ENCODE measurements at places on chromosomes 12 and 14.

- no peak for DNase-seq
Observed at GRCh38 chr12:71904629-71905028, 34.0 kb upstream of the TPH2 start.

GRCh38 chr12:65827827-65828231 is 3.5 kb downstream of the HMGA2 start:
- DNase-seq = peak; percentile 46

GRCh38 chr14:54774824-54775223 is 127.8 kb downstream of the GCH1 start:
- DNase-seq = no peak

- no peak for DNase-seq
Observed at GRCh38 chr12:130300737-130301535, 36.8 kb upstream of the PIWIL1 start.

DNA sequence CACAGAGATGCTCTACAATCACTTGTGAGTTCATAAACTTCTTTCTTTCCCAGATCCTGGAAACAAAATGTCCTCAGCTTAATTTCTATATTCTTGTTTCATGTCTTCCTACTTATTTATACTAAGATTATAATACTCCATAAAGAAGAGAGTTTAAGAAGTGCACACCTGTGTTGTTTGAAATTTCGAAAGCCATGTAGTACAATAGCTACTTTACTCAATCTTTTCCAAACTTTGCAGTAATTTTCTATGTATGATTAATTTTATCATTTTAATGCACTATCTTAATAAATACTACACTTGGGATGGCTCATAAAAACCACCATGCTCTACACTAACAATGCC is 300 bp upstream of the TTC5 start:
- DNase-seq = no peak

DNA sequence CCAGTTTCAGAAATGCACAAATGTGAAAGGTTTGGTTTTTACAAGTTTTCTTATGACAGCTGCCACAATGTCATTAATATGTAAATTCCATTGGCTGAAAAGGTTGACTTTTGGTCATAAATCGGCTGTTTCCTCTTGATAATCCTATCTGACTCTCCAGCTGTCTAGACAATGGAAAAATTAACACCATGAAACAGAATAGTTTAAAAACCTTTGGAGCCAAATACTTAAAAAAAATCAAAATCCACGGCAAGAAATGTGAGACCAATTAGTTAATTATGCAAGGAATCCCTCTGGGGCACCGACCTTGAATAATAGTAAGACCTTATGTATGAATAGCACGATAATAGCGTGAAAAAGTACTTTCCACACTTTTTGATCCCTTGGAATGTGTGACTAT is 138.0 kb downstream of the ZNF664 start:
- no peak for DNase-seq

GRCh38 chr12:9449181-9449580 is 158.5 kb downstream of the KLRB1 start:
- no peak for DNase-seq

DNA sequence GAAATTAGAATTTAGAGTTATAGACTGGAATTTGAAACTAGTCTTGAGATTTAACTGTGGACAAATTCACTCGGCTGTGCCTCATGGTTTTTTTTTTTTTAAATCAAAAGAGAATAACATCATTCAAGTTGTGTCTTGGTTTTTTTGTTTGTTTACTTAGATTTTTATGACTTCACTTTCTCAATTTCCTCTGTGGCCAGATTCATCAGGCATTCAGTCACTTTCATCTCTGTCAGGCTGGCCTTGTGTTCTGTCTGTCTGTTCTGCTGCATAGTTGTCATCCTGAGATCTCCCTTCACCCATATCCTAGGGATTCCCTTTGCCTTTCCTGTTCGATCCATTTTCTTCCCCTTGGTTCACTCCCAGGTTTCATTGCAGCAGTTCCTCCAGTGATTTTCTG is 10.0 kb downstream of the MARK3 start:
- no peak for DNase-seq

DNA sequence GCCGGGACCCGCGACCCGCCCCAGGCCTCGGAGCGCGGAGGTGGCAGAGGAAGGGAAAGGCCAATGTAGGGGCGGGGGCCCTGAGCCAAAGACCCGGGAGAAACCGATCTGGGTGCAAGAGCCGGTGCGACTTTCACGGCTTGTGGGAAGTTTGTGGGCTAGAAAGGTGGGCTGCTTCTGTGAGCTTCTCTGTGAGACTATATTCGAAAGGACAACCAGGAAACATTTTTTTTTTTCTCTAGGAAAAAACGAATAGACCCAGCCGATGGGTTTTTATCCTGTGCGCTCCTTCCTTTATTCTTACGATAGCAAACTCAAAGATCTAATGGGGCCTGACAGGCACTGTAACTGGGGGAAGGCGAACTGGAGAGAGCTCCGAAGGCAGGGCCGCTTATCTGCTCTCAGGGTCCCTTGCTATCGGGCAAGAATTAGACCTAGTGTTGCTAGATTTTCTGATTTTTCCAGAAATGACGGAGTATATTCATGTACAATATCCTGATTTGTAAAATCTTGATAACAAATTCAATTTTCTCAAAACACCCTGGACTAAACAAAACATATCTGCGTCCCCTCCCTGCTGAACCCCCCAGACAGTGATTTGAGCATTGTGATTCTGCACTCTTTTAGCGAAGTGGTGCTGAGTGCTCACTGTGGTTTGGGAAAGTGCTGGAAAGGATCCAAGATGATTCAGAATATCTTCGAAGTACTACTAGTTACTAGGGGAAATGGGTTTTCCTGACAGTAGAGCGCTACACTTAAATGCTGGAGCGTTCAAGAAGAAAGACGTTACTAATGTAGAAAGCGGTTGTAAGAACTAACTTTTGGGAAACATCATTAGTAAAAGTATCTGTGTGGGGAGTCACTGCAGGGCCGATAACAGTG is 563 bp upstream of the STXBP6 start:
- peak; percentile 53 for DNase-seq

DNA sequence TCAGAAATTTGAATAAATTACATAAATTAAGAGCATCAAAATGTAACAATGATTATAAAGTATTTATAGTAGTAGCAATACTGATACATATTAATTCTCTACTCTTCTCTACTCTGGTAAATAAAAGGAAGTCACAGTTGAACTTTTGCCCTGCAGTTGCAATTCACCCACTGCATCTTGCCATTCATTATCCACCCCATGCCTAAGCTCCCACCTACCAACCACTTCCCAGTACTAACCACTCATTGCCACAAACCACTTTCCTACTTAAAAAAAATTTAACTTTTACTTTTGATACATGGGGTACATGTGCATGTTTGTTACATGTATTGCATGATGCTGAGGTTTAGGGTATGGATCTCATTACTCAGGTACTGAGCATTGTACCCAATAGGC is 174.0 kb downstream of the RASSF9 start:
- DNase-seq = no peak

- peak; percentile 61 for DNase-seq
Observed at GRCh38 chr12:129064209-129064855, 211.1 kb downstream of the GLT1D1 start.

DNA sequence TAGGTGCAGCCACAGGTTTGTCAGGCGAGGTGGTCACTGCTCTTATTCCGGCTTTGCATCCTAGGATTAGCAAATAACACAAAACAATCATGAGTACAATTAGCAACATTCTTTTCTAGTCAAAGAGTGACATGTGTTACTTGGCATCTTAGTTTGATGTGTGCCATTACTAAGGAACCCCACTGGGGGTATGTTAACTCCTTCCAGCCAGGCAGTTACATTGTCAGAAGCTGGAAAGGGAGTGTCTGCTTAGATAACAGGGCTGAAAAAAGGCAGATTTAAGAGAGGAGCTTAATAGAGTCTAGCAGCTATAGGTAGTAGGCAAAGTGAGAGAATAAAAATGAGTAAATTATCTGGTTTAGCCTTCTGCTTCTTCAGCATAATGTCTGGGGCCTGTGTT is 30.5 kb upstream of the METAP2 start:
- DNase-seq = peak; percentile 23

- DNase-seq = no peak
Observed at GRCh38 chr14:103247169-103247606, 86.8 kb upstream of the EIF5 start.

DNA sequence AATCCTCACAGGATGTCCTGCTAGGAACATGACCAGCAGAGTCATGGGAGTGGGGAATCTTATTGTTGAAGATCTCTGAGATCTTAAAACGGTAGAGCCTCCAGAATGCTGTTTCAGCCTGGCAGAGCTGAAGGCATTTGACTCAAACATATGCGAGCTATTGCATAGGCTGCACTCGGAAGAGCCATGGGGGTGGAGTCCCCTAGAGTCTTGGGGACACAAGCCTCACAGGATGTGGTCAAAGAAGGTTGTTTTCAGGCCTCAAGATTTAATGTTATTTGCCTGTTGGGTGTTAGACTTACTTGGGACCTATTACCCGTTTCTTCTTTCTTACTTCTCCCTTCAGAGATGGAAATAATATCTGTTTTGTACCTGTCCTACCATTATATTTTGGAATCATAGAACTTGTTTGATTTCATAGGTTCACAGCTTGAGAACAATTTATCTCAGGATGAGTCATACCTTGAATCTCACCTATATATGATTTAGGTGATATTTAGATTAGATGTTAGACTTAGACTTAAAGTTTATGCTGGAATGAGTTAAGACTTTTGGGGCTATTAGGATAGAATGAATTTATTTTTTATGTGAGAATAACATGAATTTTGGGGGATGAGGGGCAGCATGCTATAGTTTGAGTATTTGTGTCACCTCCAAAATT is 172.2 kb upstream of the ATP2B1 start:
- DNase-seq = no peak

- no peak for DNase-seq
Observed at GRCh38 chr14:81889529-81889928, 355.9 kb upstream of the SEL1L start.

DNA sequence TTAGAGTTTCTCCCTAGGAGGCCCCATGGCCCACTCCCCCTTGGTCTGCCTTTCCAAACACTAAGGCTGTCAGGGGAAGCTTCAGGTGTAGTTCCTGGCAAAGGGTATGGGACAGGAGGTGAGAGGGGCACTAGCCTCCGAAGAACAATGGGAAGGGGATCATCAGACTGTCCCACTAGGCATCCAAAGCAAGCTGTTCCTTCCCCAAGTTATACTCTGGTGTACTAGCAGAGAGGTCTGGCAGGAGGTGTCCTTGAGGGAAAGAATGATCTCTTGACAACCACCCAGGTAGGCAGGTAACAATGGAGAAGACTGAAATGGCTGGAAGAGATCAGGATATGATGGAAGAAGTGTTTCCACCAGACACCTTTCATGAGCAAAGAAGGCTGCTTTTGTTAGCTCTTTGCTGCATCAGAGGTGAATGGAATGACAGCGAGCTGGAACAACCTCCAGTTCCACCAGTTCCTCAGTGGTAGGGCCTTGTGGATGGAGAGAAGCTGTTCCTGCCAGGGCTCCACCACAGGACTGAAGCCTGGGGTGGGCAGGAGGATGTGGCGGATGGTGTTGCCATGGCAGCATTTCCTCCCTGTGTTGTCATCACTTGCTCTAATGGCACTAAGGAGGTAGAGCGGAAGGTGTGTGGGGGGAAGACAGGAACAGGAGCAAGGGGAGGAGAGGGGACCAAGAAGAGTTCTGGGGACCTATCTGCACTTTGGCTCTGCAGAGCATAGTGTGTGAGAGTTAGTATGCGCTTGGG is 2.3 kb upstream of the AGAP2 start:
- no peak for DNase-seq

GRCh38 chr14:84433961-84434360 is 1096.0 kb upstream of the FLRT2 start:
- no peak for DNase-seq

GRCh38 chr12:121915841-121916321 is 2.5 kb upstream of the CFAP251 start:
- DNase-seq = peak; percentile 11

DNA sequence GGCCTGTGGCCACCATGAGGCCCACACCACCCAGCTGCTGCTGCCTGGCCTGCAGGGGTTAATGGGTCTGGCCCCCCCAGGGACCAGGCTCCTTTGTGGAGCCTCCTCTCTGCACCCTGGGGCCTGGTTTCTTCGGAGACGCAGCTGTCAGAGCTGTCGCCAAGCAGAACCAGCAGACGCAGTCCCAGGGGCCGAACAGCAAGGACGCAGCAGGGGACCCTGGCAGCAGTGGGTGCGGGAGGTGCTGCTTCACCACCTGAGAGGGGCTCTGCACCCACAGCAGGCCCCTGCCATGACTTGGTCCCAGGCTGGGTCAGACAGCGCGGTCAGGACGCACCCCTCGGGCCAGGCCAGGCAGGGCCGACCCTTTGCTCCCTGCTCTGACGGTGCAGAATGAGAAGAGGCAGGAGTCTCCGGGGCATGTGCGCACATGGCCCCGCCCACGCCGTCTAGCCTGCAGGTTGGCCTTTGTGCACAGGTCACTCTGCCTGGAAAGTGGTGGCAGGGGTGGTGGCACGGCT is 30.5 kb downstream of the JAG2 start:
- DNase-seq = peak; percentile 65

DNA sequence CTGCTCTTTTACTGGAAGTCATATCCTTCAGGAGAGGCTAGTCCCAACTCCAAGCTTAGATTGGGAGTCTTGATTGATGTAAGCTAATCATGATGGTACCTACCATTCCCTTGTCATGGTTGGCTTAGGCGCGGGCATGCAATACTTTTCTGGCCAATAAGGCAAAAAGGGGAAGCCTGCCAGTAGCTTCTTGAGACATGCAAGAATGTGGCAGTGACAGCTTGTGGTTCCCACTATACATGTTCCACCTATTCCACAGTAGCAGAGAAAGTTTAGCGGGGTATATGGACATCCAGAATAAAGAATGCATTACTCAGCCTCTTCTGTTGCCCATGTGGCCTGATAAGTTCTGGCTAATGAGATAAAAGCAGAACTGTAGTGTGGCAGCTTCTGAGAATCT is 55.0 kb downstream of the AP5M1 start:
- DNase-seq = no peak

DNA sequence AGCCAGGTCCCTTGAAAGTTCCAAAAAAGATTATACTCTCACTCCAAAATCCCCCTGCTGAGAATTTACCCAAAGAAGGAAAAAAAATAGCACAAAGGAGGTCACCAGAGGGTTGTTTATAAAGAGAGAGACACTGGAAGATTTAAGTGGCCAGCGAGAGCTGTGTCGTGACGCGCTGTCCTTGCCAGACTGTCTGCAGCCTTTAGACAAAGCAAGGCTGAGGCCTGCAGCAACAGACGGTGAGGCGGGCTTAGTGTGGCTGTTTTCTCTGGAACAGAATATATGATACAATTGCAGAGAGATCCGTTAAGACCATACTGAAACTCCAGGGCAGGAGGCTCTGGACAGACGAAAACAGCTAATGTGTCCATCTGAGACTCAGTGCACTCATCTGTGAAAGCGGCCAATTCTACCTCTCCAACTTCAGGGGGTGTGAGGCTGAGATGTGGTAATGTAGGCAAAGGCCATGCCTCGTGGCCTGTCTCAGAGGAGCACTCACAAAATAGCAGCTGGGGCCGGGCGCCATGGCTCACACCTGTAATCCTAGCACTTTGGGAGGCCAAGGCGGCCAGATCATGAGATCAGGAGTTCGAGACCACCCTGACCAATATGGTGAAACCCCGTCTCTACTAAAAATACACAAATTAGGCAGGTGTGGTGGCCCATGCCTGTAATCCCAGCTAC is 36.2 kb downstream of the ANAPC7 start:
- DNase-seq = no peak

- no peak for DNase-seq
Observed at GRCh38 chr12:39005671-39006070, 100.3 kb upstream of the CPNE8 start.

GRCh38 chr14:64040044-64040443 is 187.2 kb downstream of the SYNE2 start:
- DNase-seq = no peak
